ENCODE measurements at places on chromosomes 3 and 15.

- no peak for DNase-seq
Measured at GRCh38 chr3:151404316-151404715, 19.8 kb upstream of the P2RY12 start.

- no peak for DNase-seq
Measured at GRCh38 chr3:41163006-41163405, 36.3 kb upstream of the CTNNB1 start.

GRCh38 chr3:167705840-167706239, 28.9 kb downstream of the PDCD10 start:
- no peak for DNase-seq

GRCh38 chr3:166303681-166304080, 466.5 kb upstream of the BCHE start:
- no peak for DNase-seq

GRCh38 chr3:152298393-152299248, 29.9 kb downstream of the MBNL1 start:
- DNase-seq: no peak

DNA sequence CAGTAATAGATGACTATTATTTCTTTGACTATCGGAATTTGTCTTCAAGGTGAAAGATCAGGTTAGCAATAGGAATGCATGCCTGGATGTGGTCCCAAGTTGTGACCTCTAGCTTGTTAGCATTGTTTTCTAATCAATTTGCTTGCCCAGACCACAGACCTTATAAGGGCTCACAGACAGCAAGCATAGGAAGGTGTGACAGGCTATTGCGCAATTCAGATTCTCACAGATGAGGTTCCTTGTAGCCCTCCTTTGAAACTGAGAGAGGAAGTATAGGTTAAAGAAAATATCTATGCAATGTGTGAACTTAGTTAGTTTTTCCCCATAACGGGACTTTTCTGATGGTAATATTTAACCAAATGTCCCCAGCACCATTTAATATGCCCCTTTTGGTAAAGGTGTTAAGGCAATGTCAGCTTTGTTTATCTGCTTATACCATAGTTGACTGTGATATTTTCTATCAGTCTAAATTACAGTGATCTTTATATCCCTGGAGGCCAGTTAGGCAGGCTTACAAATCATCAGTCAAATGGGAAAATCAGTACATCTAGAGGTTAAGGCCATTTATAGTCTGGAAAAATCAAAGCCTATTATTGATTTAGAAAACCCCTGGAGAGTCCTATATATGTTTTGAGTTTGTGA, 168.1 kb upstream of the MBNL1 start:
- DNase-seq: no peak

DNA sequence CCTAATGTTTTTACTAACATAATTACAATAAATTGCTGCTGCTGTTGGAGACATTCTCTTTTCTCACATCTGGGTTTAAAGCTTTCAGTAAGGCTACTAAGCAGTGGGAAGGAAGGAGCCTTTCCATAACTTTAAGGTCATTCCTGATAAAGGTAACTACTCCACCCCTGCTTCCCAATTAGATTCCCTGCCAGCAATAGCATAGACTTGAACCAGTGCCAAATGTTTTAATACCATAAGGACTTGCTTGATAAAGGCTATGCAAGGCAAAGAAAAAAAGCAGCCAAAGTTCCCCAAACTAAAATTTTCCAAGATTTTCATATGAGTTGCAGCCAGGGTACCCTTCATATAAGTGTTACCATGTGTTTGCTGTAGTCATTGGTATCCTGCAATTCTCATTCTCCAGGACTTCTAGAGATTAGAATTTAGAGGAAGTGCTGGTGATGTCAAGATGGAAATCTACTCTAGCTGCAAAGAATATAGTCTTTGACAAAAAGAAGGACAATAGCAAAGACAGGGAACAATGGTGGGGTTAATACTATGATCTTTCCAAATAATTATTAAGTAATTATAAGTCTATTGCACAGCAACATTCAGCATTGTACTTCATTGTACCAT, 106.1 kb downstream of the FILIP1L start:
- DNase-seq: no peak

GRCh38 chr15:78831229-78832207, 20.3 kb upstream of the ADAMTS7 start:
- no peak for DNase-seq

DNA sequence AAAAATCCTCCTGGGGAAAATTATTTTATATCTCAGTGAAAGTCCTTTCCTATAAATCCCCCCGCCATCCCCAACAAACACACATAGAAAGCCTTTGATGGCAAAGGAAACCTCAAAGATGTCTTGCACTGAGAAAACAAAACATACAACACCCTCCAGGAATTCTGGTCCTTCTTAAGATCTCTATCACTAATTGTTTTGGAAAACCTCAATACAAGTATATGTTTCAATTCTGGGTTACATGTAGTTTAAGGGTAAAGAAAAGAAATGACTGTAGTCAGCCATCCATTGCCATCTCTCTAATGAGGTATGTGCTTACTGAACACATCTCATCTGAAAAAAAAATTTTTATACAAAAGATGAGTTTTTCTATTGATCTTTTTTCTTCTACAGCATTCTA, 97.3 kb downstream of the FSIP1 start:
- no peak for DNase-seq

DNA sequence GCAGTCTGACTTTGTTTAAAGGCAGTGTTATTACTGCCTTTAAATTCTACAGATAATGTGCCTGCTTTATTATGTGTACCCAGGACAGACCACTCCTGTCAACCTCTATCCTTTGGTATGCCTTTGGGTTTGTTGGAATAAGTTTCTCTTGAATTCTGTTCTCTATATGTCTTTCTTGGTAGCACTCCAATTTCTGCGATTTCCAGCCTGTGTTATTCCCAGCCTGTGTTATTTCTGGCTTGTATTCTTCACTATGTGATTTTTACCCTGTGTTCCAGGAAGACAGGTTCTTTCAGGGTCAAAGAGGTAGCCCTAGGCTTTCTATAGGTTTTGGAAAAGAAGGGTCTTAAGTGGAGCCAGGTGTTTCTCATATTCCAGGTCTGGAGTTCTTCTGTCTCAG, 407.4 kb upstream of the AZI2 start:
- DNase-seq: no peak

DNA sequence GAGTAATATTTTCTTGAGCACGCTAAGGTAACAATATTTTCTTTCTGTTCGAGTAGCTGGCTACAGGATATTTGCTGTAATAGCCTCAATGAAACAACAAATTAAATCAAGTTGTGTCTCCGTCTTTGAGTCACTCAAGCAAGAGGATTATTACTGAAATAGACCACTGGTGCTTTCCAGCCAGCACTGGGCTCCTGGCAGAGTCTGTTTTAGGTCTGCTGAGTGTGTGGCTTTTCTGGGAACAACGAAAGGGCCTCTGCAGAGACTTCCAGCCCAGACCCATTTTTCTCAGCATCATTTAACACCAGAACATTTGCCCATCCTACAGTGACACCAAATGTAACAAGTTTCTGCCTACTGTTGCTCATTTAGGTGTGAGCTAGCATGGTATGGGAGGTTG, 652.9 kb downstream of the MAGI1 start:
- no peak for DNase-seq

DNA sequence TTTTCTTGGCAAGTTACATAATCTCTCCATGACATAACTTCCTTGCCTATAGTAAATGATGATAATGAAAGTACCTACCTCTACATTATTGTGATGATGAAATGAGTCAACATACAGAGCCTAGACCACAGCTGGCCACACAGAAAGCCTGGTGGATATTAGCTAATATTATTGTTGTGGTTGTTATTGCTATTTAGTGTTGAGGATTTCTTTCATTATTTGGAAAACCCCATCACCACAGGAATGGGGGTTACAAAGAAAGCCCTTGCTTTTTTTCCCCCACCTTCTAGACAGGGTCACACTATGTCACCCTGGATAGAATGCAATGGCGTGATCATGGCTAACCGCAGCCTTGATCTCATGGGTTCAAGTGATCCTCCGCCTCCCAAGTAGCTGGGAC, 125.0 kb downstream of the PDZRN3 start:
- DNase-seq: no peak

- DNase-seq: no peak
Measured at GRCh38 chr15:31448635-31448979, 122.0 kb downstream of the KLF13 start.

Measured in thoracic aorta (tissue), 2 donors.